ENCODE measurements at places on chromosomes 4 and X. TPM values are rescaled to one million over a fixed set of nuclear protein-coding genes. Genes with fewer than 3 reads are reported as not detected.

Gene ARHGAP6
- 1.2 TPM for total RNA-seq

- DNase-seq = no peak
- H3K27me3 ChIP-seq = no peaks in the 10 kb centered on the region
- peaks cover 57% of the 10 kb centered on the region for H3K4me1 ChIP-seq
- peaks cover 73% of the 10 kb centered on the region for H3K36me3 ChIP-seq
Measured at GRCh38 chr4:168880811-168881595, 129.1 kb downstream of the CBR4 start.

DNA sequence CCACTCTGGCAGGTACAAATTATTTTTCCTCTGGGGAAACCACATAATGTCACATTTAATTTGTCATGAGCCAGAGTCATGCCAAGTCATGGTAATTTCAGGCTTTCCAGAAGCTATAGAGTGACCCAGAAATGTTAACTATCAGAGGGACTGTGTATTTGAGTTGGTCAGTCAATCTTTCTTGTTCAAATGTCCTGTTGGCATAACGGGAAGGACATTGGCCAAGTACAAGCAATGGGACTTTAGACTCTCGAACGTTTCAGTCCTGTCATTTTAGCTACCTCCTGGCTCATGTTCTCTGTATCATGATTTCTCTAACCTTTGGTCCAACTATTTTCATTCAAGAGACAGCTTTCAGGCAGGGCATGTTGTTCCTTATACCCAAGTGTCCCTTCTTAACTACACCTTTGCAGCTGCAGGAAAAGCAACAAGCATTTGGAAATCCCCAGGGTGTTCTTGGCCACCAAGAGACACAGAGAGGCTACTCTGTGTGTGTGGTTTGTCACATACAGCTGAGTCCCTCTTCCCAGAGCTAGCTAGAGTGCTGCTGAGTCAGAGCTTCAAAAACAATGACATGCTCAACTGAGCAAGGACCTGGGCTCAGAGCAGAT lies 142.6 kb downstream of the EGF start:
- H3K4me1 ChIP-seq = peaks cover 17% of the 10 kb centered on the region
- no peaks in the 10 kb centered on the region for H3K27me3 ChIP-seq
- H3K27ac ChIP-seq = no peak overlapping the region
- no peak overlapping the region for H3K4me3 ChIP-seq
- no peaks in the 10 kb centered on the region for H3K36me3 ChIP-seq
- DNase-seq = peak; percentile 56

DNA sequence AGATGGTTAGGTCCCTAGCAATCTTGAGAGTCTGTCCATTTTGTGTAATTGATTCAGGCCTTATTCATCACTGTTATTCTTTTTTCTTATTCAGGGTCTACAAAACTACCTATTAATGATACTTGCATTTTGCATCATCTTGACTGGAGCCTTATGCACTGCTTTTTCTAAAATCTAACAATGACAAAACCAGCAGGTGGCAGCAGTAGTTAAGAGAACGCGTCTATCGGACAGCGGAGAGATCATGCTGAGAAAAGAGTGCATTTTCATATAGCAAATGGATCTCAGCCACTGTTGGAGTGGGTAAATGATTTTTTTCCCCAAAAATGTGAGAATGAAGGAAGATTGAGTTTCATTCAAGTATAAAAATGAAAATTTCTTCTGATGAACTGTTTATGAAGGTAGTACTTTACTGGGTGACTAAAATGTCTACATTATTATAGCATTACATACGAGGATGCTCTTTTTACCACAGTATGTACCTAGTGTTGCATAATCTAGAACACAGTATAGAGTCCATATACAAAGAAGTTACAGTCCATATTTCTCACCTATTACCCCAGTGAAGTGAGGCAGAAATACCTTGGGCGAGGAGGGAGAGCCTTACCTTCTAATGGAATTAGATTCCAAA lies 43.2 kb downstream of the TMEM144 start:
- H3K27me3 ChIP-seq = no peaks in the 10 kb centered on the region
- no peak overlapping the region for H3K4me3 ChIP-seq
- H3K27ac ChIP-seq = no peak overlapping the region
- DNase-seq = peak; percentile 45
- no peaks in the 10 kb centered on the region for H3K4me1 ChIP-seq
- H3K36me3 ChIP-seq = no peaks in the 10 kb centered on the region

- H3K4me1 ChIP-seq = peaks cover 6% of the 10 kb centered on the region
- no peak overlapping the region for H3K27ac ChIP-seq
- H3K36me3 ChIP-seq = no peaks in the 10 kb centered on the region
- H3K4me3 ChIP-seq = no peak overlapping the region
- no peaks in the 10 kb centered on the region for H3K27me3 ChIP-seq
Measured at GRCh38 chrX:50066318-50066937, 134.4 kb downstream of the AKAP4 start.

- peak overlapping the region; percentile 80 for H3K27ac ChIP-seq
- peaks cover 15% of the 10 kb centered on the region for H3K36me3 ChIP-seq
- H3K27me3 ChIP-seq = no peaks in the 10 kb centered on the region
- peaks cover 11% of the 10 kb centered on the region for H3K4me1 ChIP-seq
- DNase-seq = no peak
- peak overlapping the region; percentile 83 for H3K4me3 ChIP-seq
Measured at GRCh38 chr4:67700116-67700737, 728 bp downstream of the UBA6 start.

- H3K27me3 ChIP-seq = no peaks in the 10 kb centered on the region
- H3K4me3 ChIP-seq = no peak overlapping the region
- no peaks in the 10 kb centered on the region for H3K36me3 ChIP-seq
- H3K27ac ChIP-seq = no peak overlapping the region
- DNase-seq = no peak
Measured at GRCh38 chrX:134631426-134632346, 26.6 kb downstream of the PLAC1 start.

Data from SJSA1 (cell line).